ENCODE measurements at places on chromosomes 4 and X.

GRCh38 chr4:6325788-6326290 lies 56.2 kb downstream of the WFS1 start:
- DNase-seq = no peak

GRCh38 chrX:107725761-107726555 lies 49.6 kb downstream of the TSC22D3 start:
- DNase-seq = no peak

- no peak for DNase-seq
Observed at GRCh38 chr4:153022241-153022715, 86.2 kb downstream of the FHDC1 start.

DNA sequence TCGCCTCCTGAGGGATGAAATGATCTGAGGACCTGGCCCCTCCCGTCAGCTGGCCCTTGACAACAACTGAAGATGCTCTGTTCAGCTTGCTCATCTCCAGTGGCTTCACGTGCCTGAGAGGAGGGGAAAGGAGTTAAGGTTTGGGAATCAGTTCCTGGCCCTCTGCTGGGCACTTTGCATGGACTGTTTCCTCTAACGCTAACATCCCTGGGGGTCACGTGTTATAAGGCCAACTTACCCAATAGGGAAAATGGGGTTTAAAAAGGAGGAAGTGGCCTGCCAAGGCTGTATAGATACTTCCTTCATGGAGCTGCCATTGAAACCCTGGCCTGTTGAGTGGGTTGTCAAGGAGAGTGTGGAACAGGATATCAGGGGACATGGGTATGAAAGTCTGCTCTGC lies 65.6 kb downstream of the OR13H1 start:
- no peak for DNase-seq

GRCh38 chr4:3873408-3874027 lies 107.3 kb downstream of the ADRA2C start:
- no peak for DNase-seq
